ENCODE measurements at places on chromosomes 7 and 10. TPM values are rescaled to one million over a fixed set of nuclear protein-coding genes. Genes with fewer than 3 reads are reported as not detected.

GRCh38 chr7:37982423-37982822 is 62.0 kb downstream of the EPDR1 start:
- DNase-seq, result no peak

DNA sequence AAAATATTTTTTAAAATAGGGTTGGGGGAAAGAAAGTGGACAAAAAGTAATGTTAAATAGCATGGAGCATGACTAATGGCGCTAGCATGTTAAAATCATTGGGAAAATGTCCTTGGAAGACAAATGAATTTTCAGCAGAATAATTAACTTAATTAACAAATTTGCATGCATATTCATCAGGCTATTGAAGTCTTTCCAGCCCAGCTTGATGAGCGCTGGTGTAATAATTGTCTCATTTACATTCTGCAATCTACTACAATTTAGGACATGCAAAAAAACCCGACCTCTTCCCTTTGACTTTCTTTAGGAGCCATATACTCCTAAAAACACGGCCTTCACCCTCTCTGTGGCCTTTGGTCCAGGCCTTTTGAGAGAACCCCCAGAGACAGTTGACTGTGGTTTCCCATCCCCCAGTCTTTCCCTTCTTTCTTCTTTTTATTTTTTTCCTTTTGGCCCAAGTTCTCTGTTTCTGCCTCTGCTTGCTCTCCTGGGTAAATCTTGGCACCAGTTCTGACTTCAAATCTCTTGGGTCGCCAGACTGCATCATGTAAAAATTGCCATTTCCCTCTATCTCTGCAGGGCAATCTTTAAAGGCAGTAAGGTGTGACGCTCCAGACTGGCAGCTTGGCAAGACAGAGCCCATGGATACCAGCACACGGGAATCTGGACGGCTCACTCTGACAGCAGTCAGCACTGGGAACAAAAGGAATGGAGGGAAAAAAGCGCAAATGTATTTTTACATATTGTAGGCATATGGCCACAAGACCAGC is 105.5 kb downstream of the NEUROD6 start:
- no peak for DNase-seq

GRCh38 chr7:71851776-71852498 is 560.2 kb downstream of the CALN1 start:
- no peak for DNase-seq

- DNase-seq, result peak; percentile 51
Measured at GRCh38 chr7:6636741-6637543, at the start of gene ZNF316. ZNF316 (plus strand) TSS chr7:6637318; CDS start chr7:6642410, 5,092 bp downstream.

DNA sequence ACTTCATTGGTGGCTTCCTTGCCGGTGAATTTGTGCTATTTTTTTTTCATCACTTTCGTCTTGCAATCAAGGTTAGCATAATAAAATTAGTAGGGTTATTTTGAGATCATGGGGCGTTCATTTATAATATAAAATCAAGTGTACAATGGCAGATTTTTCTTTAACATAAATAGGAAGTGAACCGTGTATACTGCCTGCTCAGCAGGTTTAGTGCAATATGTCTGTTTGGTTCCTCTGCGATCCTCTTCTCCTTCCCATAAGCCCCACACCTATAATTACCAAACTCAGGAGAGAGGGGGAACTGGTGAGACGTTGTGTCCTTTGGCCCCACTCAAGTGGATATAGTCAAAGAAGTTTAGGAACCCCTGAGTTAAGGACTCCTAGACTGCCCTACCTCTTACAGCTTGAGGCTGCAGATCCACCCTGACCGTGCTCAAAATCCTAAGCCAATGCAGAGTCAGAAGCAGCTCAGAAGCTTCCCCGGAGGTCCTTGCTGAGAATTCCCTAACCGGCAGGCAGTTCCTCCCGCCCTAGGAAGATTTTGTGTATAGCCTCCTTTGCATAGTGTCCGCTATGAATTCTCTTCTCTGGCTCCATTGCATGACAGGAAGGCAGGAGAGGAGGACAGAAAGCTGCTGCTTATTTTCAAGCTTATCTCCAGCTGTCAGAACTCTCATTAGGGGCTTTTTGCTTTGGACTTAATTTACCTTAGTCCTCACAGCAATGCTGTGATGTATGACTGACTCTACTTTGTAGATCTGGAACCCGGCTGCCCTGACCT is 41.5 kb downstream of the PYROXD2 start:
- DNase-seq, result no peak

LCOR gene
- total RNA-seq, result 9.6 TPM

DDX56 gene
- total RNA-seq, result 34.4 TPM
